ENCODE measurements at places on chromosomes 13 and 19. TPM values are rescaled to one million over a fixed set of nuclear protein-coding genes. Genes with fewer than 3 reads are reported as not detected.

DNA sequence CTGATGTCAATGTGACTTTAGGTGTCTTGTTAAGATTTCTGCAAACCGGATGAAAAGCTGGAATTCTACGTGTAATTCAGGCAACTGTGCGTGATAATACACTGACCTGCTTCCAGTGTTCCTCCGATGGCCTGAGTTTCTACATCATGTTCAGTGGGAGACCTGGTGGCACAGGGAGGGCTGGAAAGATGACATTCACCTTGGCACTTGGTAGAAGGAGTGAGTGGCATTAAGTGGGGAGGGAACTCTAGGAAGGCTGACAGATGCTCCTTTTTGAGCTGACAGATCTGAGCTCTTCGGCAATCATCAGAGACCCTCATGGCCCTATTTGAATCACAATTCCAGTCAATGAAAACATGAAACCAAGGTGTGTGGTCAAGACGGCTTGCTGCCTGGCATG is 4.0 kb downstream of the CACNA1A start:
- DNase-seq = no peak

GRCh38 chr19:33399081-33399744 is 25.7 kb downstream of the CEBPG start:
- no peak for DNase-seq

GRCh38 chr19:4386041-4386782 is 14.1 kb downstream of the SH3GL1 start:
- no peak for DNase-seq

DNA sequence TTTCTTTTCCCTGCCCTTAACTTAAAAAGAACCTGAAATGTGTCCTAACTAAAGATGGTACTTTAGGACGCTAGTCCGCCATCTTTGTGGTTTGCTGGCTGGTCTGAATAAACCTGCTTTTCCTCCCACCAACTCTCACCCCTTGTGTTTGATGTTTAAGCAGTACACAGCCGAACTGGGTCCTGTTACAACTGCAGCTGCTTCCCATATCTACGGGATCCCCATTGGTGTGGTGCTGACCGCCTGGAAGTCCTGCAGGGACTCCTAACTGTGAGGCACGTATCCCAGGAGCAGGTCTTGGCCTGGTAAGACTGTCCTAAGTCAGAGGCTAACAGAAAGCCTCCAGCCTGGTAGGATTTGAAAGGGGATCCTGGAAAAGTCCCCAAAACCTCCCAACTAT is 40.9 kb upstream of the VSTM2B start:
- DNase-seq = no peak

DNA sequence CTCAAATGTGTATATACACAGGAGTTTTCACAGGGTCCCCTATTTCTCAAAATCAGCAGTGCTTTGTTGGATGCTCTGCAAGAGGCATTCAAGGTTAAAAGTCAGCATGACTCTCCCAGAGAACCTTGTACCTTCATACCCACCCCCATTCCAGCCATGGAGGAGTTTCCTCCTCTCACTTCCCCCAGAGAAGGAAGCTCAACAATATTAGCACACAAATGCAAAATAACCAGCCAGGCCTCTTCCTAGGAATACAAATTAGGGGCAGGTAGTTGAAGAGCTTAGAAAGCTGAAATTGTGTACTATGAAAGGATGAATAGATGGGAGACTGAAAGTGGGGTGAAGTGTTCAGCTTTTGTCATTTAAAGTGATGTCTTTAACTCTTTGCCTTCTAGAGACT is 43.8 kb downstream of the SPRY2 start:
- DNase-seq = no peak

GRCh38 chr19:42249769-42250168 is 5.2 kb downstream of the ERF start:
- DNase-seq = no peak

DNA sequence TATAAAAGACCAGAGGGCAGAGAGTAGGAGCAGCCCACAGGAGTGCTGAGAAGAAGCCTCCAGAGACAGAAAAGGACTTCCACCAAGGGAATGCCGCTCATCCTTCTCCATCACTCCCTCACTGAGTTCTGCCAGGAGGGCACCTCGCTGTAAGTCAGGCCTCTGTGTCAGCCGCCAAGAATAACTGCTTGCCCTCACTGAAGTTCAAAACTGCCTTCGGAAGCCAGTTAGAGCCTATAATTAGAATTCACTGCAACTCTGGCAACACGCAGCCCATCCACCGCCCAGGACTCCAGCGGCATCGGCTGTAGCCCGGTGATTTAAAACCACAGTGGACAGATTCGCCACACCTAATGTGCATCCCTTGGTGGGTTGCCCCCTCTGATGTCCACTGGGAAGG is 281.8 kb upstream of the ZNF507 start:
- DNase-seq = no peak

GRCh38 chr19:1446713-1447481 is 3.0 kb upstream of the APC2 start:
- no peak for DNase-seq

- no peak for DNase-seq
Observed at GRCh38 chr13:18948012-18948663, 233.5 kb downstream of the TUBA3C start.

DNA sequence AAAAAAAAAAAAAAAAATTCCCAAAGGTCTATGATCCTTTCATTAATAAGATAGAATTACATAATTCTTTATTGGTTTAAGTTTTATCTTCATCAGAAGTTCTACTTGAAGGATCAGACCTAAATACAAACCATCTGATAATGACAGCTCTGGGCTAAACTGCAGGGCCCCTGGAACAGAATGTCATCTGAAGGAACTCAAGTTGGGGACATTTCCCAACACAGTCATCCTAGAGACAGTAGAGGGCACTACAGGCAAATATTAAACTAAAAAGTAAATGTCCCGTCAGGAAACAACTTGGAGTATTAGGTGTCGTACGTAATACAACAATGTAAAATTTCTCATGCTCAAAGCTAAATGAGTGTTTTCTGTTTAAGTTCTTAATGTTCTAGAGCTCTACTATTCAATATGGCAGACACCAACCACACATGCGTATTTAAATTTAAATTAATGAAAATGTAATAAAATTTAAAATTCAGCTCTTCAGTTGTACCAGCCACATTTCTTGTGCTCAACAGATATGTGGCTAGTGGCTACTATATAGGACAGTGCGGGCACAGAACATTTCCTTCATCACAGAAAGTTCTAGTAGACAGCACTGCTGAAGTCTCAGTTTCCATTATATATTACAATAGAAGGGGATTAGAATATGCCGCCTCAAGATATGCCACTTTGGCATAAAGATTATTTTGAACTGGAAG is 21.8 kb upstream of the NAXD start:
- DNase-seq = peak; percentile 59

GRCh38 chr13:112453874-112454647 is 77.9 kb downstream of the SPACA7 start:
- no peak for DNase-seq

GRCh38 chr19:57978586-57979289 is 4.4 kb upstream of the C19orf18 start:
- peak; percentile 8 for DNase-seq

GRCh38 chr19:17703824-17704463 is 15.3 kb upstream of the MAP1S start:
- peak; percentile 15 for DNase-seq

DNA sequence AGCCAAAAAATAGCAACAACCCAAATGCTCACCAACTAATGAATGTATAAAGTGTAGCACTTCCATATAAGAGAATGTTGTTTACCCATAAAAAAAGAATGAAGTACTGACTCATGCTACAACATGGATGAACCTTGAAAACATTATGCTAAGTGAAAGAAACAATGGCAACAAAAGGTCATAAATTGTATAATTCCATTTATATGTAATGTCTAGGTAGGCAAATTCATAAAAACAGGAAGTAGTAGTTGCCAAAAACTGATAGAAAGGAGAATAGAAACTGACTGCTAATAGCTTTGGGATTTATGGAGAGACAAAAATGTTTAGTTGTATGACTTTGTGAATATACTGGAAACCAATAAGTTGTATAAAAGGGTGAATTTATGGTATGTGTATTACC is 21.6 kb downstream of the MYCBP2 start:
- no peak for DNase-seq

DNA sequence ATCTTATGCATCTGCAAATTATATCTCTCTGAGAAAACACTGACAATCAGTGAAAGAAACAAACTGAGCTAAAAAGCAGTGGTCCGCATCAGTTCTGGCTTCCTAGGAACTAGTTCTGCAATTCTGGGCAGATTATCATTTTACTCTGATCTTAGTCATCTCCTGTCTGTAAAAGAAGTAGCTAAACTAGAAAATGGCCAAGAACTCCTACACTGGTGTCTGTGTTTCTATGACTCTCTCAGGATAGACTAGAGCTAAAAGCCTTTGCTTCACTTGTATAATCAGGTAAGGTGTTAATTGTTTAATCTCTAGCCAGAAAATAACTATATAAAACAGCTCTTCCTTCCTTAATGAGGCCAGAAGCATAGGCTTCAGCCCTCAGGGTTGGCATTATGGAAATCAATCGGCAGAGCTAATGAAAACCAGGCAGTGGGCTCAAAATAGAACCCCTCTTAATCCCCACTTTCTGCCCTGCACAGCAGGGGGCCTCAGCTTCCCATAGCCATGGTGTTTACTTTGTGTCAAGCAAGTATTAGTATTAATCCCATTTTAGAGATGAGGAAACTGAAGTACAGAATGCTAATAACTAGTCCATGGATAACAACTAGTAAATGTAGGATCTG is 459.2 kb downstream of the FGF14 start:
- DNase-seq = no peak

- peak; percentile 91 for DNase-seq
Observed at GRCh38 chr13:84192125-84192524, 309.9 kb upstream of the SLITRK1 start.

- DNase-seq = no peak
Observed at GRCh38 chr19:51065221-51065960, 499 bp upstream of the KLK13 start.

DNA sequence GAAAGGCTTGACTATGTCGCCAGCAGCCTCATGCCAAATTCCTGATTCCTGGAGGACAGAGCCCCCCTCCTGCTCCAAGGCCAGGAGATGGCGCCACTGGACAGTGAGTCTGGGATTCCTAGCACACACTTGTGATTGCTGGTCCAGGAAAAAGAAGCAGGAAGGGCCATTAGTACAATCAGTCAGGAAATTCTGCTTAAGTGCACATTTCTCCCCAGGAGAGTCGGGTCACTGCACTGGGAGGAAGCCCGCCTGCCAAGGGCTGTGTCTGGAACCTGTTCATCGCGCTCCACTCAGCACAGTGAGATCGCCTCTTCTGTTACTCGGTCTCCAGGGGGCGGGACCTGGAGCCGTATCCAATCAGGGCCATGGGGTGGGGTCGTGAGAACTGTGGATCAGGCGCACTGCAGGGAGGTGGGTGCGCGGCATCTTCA is 65.1 kb downstream of the ZNF823 start:
- peak; percentile 37 for DNase-seq

DNA sequence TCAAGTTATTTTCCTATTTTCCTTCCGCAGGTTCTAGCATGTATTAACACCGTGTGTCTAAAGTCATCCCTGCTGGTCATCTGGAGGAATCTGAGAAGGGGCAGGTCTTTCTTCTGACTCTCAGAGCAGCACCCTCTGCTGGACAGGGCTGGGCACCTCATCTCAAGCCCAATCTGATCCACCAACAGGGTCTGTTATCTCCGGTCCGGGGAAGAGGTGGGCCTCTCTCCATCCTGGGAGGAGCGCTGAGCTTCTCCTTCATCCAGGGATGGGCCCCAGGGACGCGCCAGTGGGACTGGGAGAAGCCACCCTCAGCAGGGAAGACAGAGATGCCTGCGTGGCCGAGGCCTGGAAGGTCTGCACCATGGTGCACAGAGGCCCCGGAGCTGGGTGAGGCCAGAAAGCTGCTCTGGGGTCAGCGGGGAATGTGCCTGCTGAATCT is 26.0 kb upstream of the ZNF331 start:
- peak; percentile 52 for DNase-seq

DNA sequence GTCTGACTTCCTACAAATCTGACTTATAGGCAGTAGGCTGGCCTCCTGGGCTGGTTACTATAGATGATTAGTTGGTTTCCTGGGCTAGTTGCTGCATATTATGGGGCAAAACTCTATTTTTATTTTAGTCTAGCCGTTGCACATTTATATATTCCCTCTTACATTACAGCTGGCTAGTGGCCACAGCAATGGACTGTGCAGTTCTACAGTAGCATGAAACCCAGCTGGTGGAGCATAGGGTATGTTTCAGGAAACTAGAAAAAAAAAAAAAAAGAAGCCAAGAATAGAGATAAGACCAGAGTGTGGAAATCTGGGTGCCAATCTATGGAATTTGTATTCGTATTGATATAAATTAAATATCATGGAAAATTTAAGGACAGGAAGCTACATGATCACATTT is 304.4 kb upstream of the NBEA start:
- no peak for DNase-seq

- DNase-seq = no peak
Observed at GRCh38 chr13:37295071-37295470, 189.6 kb upstream of the CSNK1A1L start.

GRCh38 chr19:17794412-17794730 is 567 bp upstream of the B3GNT3 start:
- no peak for DNase-seq

GRCh38 chr19:30056580-30056979 is 114.5 kb downstream of the URI1 start:
- DNase-seq = no peak

DNA sequence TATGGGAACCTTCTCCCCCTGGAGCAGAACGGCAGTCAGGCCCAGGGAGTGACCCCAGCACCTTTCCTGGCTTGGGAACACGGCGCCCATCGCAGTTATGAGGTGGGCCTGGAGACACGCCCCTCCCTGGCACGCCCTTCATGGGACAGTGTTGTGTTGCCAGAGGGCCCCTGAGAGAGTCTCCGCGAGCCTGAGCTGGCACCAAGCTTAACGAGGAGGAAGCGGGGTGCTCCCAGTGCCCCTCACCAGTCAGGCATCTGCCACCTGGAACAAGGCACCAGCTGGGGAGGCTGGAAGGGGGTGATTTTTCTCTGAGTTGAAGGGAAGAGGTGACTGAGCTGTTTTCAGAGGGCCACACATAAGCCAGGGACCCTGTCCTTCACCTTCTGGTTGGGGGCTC is 180.6 kb downstream of the KDM4B start:
- DNase-seq = no peak

DNA sequence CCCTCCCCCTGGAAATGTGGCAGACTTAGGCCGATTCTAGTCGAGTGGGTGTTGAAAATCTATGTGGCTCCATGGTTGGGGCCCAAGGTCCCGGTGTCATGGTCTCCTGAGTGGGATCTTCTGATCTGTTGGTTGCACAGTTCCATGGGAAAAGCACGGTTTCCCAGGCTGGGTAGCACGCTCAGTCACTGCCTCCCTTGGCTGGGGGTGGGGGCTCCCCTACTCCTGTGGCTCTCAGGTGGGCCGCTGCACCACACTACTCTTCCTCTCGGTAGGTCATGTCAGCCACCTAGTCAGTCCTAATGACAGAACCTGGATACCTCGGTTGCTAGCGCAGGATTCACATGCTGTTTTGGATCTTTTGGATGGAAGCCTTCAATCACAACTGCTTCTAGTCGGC is 247.0 kb downstream of the SPRY2 start:
- DNase-seq = no peak

TNFSF13B gene
- total RNA-seq = 0.79 TPM

CEACAM3 gene
- total RNA-seq = 0.26 TPM

SHISA7 gene
- total RNA-seq = not detected

ZIC5 gene
- total RNA-seq = not detected

CD22 gene
- 0.53 TPM for total RNA-seq

FLT1 gene
- under 0.01 TPM for total RNA-seq

ZNF780A gene
- total RNA-seq = 14.0 TPM

C19orf33 gene
- 266 TPM for total RNA-seq

FAM216B gene
- not detected for total RNA-seq

PRR36 gene
- 0.13 TPM for total RNA-seq

GPC5 gene
- total RNA-seq = under 0.01 TPM

CERS1 gene
- total RNA-seq = 0.13 TPM

SOX1 gene
- total RNA-seq = not detected

ETHE1 gene
- 183 TPM for total RNA-seq

LILRB1 gene
- not detected for total RNA-seq

All from bronchial epithelial cell (primary cell).